ENCODE measurements at places on chromosomes 12 and 14.

DNA sequence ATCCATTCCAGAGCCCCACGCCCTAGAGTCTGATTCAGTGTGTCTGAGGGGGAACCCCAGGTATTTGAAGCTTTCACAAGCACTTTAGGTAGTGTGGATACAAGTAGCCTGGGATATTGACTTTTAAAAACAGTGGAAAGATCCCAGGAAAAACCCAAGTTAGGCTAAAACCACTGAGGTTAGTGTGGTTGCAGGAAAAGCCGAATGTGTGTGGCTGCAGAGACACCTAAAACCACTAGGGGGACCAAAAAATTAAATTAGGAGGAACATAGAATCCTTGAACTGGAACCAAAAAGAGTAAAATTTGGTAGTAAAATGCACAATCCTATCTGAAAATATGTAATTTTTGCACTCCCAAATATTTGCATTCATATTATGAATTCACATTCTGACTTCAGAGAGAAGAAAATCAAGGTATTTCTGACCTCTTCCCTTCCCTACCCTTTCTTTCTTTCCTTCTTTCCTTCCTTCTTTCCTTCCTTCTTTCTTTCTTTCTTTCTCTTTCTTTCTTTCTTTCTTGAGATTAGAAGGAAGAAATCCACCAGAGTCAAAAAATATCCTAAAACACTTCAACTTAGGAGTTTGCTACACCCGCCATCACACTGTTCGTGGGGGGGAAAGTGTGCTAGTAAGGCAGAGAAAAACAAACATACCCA lies 37.8 kb downstream of the SLCO1A2 start:
- DNase-seq, result no peak

DNA sequence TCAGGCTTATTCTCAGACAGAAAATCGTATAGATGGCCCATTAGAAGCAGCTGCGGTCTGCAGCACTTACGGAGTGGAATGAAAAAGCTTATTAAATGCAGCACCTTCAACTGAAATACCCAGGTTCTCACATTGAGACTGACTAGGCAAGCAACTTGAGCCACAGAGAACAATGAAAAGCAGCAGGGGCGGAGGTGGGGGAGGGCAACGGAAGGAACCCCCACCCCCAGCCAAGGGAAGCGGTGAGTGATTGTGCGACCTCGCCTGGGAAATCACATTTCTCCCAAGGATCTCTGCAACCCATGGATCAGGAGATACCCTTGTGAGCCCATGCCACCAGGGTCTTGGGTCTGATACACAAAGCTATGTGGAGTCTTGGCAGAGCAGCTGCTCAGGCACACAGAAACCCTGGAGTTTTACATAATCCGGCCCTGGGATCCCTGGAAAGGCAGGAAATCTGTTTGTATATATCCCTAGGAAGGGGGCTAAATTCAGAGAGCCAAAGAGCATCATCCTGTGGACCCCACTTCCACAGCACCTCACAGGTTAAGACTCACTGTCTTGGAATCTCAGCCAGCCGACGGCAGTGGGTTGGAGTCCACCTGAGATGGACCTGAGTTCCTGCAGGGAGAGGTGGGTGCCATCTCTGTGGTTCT lies 38.1 kb downstream of the PZP start:
- no peak for DNase-seq

DNA sequence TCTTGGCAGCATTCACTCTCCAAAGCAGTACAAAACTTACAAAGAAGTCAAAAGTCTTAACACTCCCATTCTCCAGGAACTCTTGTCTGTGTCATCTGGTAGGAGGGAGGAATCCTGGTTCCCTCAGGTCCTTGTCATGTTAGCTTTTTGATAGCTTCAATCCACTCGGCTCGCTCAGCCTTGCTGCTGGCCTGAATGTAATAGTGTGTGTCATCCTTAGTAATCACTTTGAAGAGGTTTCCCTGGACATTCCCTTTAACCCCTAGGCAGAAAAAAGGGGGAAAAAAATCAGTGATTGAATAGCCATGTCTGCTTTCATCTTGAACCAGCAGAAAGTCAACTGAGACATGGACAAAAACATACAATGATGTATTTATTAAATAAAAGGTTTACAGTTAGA lies 24.8 kb downstream of the PLEK2 start:
- no peak for DNase-seq

DNA sequence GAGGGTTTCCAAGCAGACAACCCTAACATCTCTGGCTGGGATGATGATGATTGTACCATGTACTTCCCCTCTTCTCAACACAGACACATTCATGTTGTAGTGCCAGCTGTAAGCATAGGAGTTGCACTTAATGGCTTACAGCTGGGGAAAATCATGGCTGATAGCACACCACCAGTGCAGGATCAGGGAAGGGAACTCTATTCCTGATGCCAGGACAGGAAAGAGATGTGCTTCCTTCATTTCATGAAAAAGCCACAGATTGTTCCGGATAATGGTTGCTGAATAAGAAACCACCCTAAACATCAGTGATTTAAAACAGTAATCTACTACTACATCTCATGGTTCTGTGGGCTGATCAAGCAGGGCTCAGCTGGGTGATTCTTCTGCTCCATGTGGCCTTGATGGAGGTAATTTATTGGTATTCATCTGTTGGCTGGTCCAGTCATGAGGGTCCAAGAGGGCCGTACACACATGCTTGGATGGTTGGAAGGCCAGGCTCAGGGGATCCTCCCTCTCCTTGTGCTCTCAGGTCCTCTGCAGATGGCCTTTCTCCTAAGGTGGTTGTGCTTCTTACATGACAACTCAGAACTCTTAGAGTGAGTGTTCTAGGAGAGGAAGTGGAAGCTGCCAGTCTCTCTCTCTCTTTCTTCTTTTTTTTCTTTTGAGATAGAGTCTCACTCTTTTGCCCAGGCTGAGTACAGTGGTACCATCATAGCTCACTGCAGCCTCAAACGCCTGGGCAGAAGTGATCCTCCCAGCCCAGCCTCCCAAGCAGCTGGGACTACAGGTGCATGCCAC lies 16.5 kb downstream of the TRAF3 start:
- no peak for DNase-seq

- DNase-seq, result no peak
These were observed 394.8 kb downstream of the LRFN5 start for GRCh38 chr14:42001431-42001830.

Data from glutamatergic neuron (in vitro differentiated cells).